ENCODE measurements at places on chromosomes 5 and 9. TPM values are rescaled to one million over a fixed set of nuclear protein-coding genes. Genes with fewer than 3 reads are reported as not detected.

Gene PCDHGC4
- 0.31 TPM for polyA plus RNA-seq

Gene DRD1
- 0.11 TPM for polyA plus RNA-seq

GRCh38 chr9:15101095-15101494 is 190.9 kb upstream of the FREM1 start:
- H3K27ac ChIP-seq: no peak overlapping the region
- no peaks in the 10 kb centered on the region for H3K4me1 ChIP-seq

Gene DAB2
- polyA plus RNA-seq: 6.4 TPM

- peaks cover 37% of the 10 kb centered on the region for H3K27me3 ChIP-seq
- peaks cover 14% of the 10 kb centered on the region for H3K4me1 ChIP-seq
- H3K4me3 ChIP-seq: peak overlapping the region; percentile 88
- DNase-seq: peak; percentile 74
- H3K27ac ChIP-seq: no peak overlapping the region
These were observed 552 bp downstream of the OTULINL start for GRCh38 chr5:14581891-14582796.

- H3K36me3 ChIP-seq: no peaks in the 10 kb centered on the region
- H3K4me1 ChIP-seq: no peaks in the 10 kb centered on the region
- no peak for DNase-seq
- no peak overlapping the region for H3K4me3 ChIP-seq
- no peaks in the 10 kb centered on the region for H3K27me3 ChIP-seq
- no peak overlapping the region for H3K27ac ChIP-seq
These were observed 13.8 kb upstream of the CLIC3 start for GRCh38 chr9:137009938-137010732.

DNA sequence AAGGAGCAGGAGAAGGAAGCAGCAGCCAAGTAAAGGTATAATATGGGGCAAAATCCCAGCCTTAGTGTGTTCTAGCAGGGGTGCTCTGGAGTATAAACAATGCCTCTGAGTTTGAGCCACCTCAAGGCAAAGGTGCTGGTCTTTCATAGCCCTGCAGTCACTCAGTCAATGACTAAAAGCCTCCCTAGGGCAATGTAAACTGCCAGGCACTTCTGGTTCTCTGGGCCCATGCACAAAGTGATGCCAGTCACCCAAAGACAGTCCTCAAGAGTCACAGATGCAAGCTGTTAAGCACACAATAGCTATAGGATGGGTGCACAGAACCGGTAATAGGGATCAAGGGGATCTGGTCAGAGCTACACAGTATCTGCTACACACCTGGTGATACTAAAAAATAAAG is 12.6 kb downstream of the ZBTB5 start:
- no peak overlapping the region for H3K4me3 ChIP-seq
- H3K36me3 ChIP-seq: no peaks in the 10 kb centered on the region
- peaks cover 13% of the 10 kb centered on the region for H3K4me1 ChIP-seq

- H3K27ac ChIP-seq: no peak overlapping the region
- H3K4me3 ChIP-seq: no peak overlapping the region
- peaks cover 25% of the 10 kb centered on the region for H3K4me1 ChIP-seq
- DNase-seq: peak; percentile 61
- H3K27me3 ChIP-seq: no peaks in the 10 kb centered on the region
- no peaks in the 10 kb centered on the region for H3K36me3 ChIP-seq
These were observed 271.2 kb downstream of the EDIL3 start for GRCh38 chr5:84113246-84114105.

DNA sequence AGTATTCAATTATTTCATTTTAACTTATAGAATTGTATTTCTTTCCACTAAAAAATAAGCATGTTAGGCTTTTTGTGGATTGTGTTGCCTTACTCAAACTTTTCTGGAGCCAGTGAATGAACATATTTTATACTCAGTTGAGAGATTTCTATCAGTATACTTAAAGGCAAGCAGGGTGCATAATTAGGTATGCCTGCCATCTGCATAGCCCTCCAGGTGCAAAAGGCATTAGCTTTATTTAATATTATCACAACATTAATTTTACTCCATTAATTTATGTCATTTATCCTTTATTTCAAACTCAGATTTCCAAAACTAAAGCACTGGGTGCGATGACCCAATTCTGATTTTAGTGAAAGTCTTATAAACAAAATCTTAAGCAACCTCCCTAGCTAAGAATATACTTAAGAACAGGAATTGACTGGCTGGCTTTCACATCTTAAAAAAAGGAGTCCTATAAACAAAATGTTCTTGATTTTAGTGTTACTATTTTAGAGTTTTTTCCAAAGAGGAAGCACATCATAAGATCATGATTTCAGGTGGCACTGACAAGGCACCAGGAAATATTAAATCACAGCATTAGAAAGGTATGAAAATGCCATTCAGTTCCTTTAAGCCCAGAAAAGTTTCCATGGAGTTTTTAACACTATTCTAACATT is 178.4 kb downstream of the MPDZ start:
- no peak overlapping the region for H3K27ac ChIP-seq
- H3K36me3 ChIP-seq: 0 out of 2 replicates have a peak, but pooled peaks cover 3% of the 10 kb centered on the region
- H3K4me3 ChIP-seq: no peak overlapping the region
- no peaks in the 10 kb centered on the region for H3K27me3 ChIP-seq

Gene GARIN3
- polyA plus RNA-seq: not detected

GRCh38 chr9:121770415-121771273 is 119.2 kb downstream of the DAB2IP start:
- no peaks in the 10 kb centered on the region for H3K27me3 ChIP-seq
- H3K4me3 ChIP-seq: no peak overlapping the region
- no peak overlapping the region for H3K27ac ChIP-seq
- peaks cover 13% of the 10 kb centered on the region for H3K36me3 ChIP-seq
- no peak for DNase-seq

GRCh38 chr9:79524266-79524665 is 47.5 kb upstream of the TLE4 start:
- no peak for DNase-seq
- no peaks in the 10 kb centered on the region for H3K27me3 ChIP-seq
- H3K36me3 ChIP-seq: no peaks in the 10 kb centered on the region
- no peak overlapping the region for H3K4me3 ChIP-seq
- no peak overlapping the region for H3K27ac ChIP-seq

- H3K4me3 ChIP-seq: no peak overlapping the region
- no peaks in the 10 kb centered on the region for H3K36me3 ChIP-seq
- H3K27ac ChIP-seq: 0 out of 2 replicates have a peak overlapping the region, but pooled peaks have one; percentile 19
- peaks cover 29% of the 10 kb centered on the region for H3K4me1 ChIP-seq
These were observed 12.6 kb downstream of the MGAT1 start for GRCh38 chr5:180790020-180790419.

GRCh38 chr5:68134033-68134668 is 81.4 kb upstream of the PIK3R1 start:
- DNase-seq: peak; percentile 62
- no peak overlapping the region for H3K27ac ChIP-seq
- H3K4me1 ChIP-seq: no peaks in the 10 kb centered on the region
- H3K4me3 ChIP-seq: no peak overlapping the region
- no peaks in the 10 kb centered on the region for H3K36me3 ChIP-seq
- H3K27me3 ChIP-seq: no peaks in the 10 kb centered on the region

GRCh38 chr5:14108170-14108996 is 34.8 kb upstream of the TRIO start:
- DNase-seq: peak; percentile 92
- 0 out of 2 replicates have a peak overlapping the region, but pooled peaks have one; percentile 4 for H3K27ac ChIP-seq
- H3K4me3 ChIP-seq: peak overlapping the region; percentile 47
- no peaks in the 10 kb centered on the region for H3K36me3 ChIP-seq
- H3K27me3 ChIP-seq: no peaks in the 10 kb centered on the region

DNA sequence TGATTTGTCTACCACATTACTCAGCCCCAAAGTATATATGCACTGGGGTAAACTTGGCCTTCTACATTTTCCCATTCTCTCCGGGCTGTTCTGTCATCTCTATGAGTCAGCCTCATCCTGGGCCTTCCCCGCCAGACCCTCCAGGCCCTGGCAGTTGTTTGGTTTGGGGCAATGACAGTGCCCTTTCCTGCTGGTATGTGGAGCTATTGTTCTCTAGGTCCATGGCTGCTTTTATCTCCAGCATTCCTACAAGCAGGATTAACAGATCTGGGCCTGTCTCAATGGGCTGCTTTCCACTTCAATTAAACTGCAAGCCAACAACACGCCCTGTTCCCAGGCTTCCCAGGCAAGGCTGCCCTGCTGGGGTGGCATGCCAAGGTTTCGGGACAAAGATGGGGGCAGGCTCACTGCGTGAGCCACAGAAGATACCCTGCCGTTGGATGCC is 136.4 kb downstream of the SLIT3 start:
- H3K4me3 ChIP-seq: no peak overlapping the region
- peak; percentile 52 for DNase-seq
- H3K27ac ChIP-seq: no peak overlapping the region
- no peaks in the 10 kb centered on the region for H3K27me3 ChIP-seq
- H3K4me1 ChIP-seq: no peaks in the 10 kb centered on the region

Gene OTP
- not detected for polyA plus RNA-seq

DNA sequence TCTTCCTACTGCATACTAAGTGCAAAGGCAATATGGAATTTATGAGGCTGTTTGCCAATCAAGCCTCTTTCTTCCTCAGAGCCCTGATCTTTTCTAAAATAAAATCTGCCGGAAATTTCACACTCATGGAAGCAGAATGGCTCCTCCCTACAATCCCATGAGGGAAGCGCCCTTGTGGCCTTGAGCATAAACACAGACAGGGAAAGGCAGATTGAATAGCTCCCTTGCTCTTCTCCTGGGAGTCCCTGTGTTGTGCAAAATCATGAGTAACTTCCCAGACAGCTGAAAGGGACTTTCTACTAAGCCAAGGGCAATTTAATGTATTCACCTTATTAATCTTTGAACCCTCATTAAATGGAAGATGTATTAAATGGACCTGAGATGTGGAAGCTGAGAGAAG is 226.1 kb upstream of the PIK3R1 start:
- H3K4me1 ChIP-seq: no peaks in the 10 kb centered on the region
- DNase-seq: peak; percentile 28
- no peak overlapping the region for H3K4me3 ChIP-seq
- H3K36me3 ChIP-seq: no peaks in the 10 kb centered on the region
- H3K27me3 ChIP-seq: no peaks in the 10 kb centered on the region
- no peak overlapping the region for H3K27ac ChIP-seq

Gene VCAN
- polyA plus RNA-seq: 133 TPM

GRCh38 chr9:96691326-96691725 is 36.2 kb upstream of the PRXL2C start:
- H3K4me3 ChIP-seq: no peak overlapping the region
- H3K4me1 ChIP-seq: no peaks in the 10 kb centered on the region
- no peak for DNase-seq
- H3K36me3 ChIP-seq: peaks cover 2% of the 10 kb centered on the region
- no peaks in the 10 kb centered on the region for H3K27me3 ChIP-seq

- no peak overlapping the region for H3K4me3 ChIP-seq
- H3K36me3 ChIP-seq: no peaks in the 10 kb centered on the region
- H3K27me3 ChIP-seq: no peaks in the 10 kb centered on the region
- no peak for DNase-seq
- H3K27ac ChIP-seq: no peak overlapping the region
- H3K4me1 ChIP-seq: no peaks in the 10 kb centered on the region
These were observed 822.5 kb downstream of the NR2F1-AS1 start for GRCh38 chr5:92758552-92758951.

DNA sequence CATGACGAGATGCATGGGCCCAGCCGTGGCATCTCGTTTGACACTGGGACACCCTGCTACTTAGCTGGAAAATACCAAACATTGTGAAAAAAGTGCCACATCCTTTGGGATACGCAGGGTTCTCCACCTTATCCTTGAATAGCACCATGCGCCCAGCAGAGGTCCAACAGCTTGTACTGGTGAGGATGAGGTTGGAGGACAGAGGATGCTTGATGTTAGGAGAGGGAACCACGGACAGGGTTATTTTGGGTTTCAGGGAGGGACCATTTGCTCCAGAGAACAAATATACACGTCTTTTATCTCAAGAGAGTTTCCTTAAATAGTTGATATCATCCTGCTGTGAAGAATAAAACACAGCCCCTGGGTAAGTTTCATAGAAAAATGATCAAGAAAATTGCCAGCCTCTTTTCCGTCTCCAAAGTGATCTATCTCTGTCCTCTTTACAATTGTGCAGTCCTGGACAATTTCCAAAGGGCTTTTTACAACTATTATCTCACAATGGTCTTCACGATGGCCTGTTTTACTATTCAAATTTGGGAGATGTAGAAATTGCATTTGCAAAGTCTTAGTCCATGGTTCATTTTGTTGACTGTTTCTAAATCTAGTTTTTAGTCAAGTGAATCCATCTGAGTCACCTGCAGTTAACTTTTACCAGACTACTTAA is 19.9 kb upstream of the FRRS1L start:
- DNase-seq: no peak
- H3K4me3 ChIP-seq: no peak overlapping the region
- no peaks in the 10 kb centered on the region for H3K27me3 ChIP-seq
- no peaks in the 10 kb centered on the region for H3K36me3 ChIP-seq

GRCh38 chr5:151592855-151593408 is 1.8 kb upstream of the FAT2 start:
- no peak overlapping the region for H3K27ac ChIP-seq
- H3K36me3 ChIP-seq: no peaks in the 10 kb centered on the region
- no peaks in the 10 kb centered on the region for H3K27me3 ChIP-seq
- H3K4me3 ChIP-seq: no peak overlapping the region
- H3K4me1 ChIP-seq: peaks cover 21% of the 10 kb centered on the region

Gene RFX3
- polyA plus RNA-seq: 7.5 TPM

- no peak overlapping the region for H3K27ac ChIP-seq
- no peaks in the 10 kb centered on the region for H3K36me3 ChIP-seq
- no peaks in the 10 kb centered on the region for H3K27me3 ChIP-seq
These were observed 112.4 kb downstream of the ACTL7B start for GRCh38 chr9:108743416-108743815.

Gene CLPTM1L
- polyA plus RNA-seq: 41.7 TPM

GRCh38 chr9:122808141-122808540 is 8.2 kb downstream of the OR1K1 start:
- no peak overlapping the region for H3K4me3 ChIP-seq
- H3K36me3 ChIP-seq: no peaks in the 10 kb centered on the region
- no peak for DNase-seq
- no peaks in the 10 kb centered on the region for H3K27me3 ChIP-seq
- H3K4me1 ChIP-seq: peaks cover 14% of the 10 kb centered on the region
